Stimulated activated naive CD4-positive, alpha-beta T cell treated with Interleukin-2 at 50 U/mL for 16 hours (primary cell): ENCODE measurements at places on chromosomes 2 and 18.

GRCh38 chr2:228665232-228665631 is 483.7 kb upstream of the SPHKAP start:
- no peak for DNase-seq

DNA sequence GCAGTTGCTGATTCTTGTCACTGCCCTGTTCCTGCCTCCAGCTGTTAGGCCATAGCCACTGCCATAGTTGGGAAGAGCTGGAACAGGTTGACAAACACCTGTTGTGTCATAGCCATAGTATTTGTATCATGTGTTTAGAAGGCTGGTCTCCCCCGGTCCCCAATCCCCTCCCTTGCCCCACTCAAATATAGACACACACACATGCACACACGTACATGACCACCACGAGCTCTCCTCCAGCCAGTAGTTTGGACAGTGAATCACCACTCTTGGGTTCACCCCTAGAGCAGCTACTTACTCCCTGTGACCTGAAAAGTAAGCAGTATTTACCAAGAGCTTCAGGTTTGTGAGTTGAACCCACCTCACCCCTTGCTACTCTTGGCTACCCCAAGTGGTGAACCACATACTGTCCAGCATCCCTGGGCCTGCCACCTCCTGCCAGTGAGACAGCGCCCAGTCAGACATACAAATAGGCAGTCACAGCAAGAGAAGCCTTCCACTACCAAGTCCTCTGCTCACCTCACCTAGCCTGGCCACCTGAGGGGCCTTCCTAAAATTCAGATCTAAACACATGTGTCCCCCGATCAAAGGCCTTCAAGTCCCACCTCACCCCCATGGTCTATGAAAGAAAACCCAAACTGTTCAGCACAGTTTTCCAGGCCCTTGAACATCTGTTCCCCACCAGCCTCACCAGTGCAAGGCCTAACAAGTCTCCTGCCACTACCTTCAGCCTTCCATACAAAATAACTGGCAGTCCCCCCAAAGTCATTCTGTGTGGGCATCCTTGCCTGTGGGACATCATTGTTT is 7.1 kb downstream of the PCBP1 start:
- DNase-seq, result no peak

GRCh38 chr2:109210431-109211200 is 81.6 kb downstream of the SH3RF3 start:
- no peak for DNase-seq

DNA sequence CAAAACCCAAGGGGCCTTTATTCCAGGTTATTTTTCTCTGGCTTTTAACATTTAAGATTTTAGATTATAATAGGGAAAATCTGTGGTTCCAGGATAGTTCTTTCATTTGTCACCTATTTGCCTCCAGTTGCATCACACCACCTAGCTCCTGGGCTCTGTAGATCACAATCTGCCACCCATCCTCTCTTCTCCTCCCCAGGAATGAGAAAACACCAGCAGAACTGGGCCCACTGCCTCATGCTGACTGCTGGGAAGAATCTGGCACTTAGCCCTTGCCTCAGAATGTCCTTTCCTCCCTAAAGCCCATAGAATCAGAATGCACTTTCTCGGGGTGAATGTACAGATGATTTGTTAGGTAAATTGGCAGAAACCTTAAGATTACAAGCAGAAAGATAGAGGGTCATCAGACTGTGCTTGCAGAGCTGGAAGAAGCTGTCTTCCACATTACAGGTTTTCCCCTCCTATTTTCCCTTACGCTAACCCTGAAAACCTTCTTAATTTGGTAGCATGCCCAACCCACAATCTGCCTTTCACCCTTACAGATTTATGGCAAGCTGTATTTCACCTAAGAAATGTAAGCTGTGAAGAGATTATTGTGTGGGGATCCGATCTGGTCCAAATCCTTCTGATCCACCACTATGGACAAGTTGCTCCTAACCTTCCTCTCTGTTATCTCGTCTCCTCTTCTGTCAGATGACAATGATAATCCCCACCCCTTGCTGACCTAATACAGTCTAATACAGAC is 72.6 kb downstream of the LRRC30 start:
- no peak for DNase-seq

DNA sequence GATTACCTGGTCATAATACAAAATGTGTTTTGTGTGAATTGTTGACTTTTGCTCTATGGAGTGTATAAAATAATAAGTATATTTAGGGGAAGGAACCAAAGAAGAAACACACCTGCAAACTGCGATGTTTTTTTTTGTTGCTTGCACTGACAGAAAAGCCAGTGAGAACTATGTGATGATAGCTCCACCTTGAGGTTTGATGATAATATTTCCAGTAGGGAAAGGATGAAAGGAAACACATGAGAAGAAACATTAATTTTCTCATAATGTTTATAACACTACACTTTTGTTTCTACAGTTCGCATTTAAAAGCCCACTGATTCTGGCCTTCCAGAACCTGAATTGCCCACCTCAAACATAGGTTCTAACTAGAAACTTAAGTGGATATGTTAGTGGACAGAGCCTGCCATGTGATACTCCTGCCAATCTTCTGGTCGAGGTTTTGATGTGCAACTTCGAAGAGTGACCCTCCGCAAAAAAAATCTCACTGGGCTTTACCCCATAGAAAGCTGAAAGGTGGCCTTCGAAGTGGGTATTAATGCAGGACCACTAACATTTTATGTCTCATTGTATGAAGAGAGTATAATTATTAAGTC is 476.4 kb upstream of the SPHKAP start:
- no peak for DNase-seq

DNA sequence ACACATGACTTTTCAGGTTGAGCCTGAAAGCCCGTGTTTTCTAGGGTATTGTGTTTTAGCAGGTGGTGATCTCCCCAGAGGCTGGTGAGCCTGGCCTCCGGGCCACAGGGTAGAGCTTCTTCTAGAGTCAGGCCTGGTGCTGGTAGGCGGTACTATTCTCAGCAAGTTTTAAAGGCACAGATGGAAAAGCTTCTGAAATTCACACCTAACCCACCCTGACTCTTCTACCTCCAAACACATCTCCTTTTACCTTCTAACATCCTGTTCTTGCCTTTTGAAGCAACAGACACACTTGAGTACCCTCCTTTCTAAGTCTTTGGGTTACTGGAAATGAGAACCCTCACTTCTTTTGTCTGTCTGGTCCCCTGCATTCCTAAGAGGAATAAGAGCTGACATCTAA is 191.1 kb downstream of the SETBP1 start:
- no peak for DNase-seq

- DNase-seq, result no peak
Observed at GRCh38 chr18:35582899-35583558, 1.5 kb downstream of the GALNT1 start.

- DNase-seq, result no peak
Observed at GRCh38 chr2:31134480-31134879, 3.8 kb downstream of the GALNT14 start.

DNA sequence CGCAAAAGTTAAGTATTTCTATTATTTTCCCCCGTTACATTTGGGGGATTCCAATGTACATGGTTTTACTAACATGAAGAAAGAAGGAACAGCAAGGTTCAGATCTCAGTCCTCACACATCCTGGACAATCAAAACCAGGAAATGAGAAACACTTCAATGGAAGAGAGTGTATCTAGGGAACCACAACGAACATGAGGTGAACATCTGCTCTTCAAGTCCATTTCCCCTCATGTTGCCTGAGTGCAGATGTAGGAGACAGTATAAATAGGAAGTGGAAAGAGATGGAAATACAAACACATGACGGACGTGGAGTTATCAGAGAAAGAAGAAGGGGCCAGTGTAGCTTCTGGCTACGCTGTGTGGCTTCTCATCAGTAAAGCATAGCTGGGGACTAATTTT is 52.6 kb downstream of the CHN1 start:
- no peak for DNase-seq

DNA sequence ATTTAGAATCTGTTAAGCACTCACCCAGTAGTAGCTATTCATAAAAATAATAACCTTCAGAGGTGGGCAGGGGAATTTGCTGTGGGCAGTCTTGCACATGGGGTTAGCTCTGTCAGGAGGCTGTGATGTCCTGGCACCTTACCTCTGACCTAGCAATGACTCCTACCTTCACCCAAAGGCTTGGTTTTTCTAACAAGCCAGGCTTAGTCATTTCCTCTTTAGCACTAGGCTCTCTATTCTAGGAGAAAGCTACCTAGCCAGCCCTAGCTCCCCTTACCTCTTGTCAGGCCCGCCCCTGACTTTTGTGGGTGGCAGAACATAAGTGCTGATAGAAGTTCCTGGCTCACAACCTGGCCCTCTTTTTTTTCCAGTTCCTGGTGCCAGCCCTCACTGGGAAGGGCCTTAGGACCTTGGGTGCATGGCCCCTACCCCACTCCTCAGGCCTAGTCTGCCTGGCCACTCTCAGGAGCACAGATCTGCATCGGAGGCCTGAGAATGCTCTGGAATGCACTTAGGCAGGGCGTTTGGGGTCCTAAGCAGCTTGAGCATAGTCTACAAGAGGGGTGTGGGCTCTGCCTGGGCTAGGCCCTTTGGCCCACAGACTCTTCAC is 17.7 kb downstream of the CPLX4 start:
- DNase-seq, result no peak

DNA sequence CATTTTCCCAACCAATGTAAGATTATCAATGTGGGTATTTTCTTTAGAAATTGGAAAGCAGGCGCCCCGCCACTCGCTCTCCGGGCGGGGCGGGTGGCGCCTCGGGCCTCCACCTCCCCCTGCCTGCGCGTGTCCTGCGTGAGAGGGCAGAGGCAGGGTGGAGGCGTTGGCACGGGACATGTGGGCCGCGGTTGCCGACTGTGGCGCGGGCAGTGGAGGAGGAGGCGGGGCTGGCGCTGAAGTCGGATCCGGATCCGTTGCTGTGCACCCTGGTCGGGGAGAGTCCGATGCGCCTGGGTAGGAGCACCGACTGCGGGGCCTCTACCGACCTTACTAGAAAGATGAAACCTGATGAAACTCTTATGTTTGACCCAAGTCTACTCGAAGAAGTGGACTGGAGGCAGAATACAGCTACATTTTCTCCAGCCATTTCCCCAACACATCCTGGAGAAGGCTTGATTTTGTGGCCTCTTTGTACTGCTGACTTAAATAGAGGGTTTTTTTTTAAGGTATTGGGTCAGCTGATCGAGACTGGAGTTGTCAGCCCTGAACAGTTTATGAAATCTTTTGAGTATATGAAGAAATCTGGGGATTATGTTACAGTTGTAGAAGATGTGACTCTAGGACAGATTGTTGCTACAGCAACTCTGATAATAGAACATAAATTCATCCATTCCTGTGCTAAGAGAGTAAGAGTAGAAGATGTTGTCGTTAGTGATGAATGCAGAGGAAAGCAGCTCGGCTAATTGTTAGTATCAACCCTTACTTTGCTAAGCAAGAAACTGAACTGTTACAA is 37.9 kb downstream of the PMS1 start:
- DNase-seq, result no peak

GRCh38 chr2:179671043-179671981 is 190.1 kb downstream of the ZNF385B start:
- DNase-seq, result no peak

DNA sequence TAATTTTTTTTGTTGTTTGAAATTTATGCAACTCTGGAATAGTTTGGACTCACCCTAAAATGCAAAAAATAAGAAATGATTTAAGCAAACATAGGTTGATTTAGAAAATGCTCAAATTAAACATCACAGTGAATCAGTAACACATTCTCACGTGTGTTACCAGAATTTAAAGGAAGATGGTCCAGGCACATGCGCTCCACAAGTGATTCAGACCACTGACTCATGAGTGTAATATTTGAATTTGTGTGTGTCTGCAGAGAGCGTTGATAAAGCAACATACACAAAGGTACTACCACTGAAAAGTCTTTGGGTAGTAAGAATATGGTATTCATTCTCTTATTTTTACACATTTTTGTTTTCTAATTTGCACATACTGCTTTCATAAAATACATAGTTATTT is 7.9 kb downstream of the SS18 start:
- DNase-seq, result no peak

DNA sequence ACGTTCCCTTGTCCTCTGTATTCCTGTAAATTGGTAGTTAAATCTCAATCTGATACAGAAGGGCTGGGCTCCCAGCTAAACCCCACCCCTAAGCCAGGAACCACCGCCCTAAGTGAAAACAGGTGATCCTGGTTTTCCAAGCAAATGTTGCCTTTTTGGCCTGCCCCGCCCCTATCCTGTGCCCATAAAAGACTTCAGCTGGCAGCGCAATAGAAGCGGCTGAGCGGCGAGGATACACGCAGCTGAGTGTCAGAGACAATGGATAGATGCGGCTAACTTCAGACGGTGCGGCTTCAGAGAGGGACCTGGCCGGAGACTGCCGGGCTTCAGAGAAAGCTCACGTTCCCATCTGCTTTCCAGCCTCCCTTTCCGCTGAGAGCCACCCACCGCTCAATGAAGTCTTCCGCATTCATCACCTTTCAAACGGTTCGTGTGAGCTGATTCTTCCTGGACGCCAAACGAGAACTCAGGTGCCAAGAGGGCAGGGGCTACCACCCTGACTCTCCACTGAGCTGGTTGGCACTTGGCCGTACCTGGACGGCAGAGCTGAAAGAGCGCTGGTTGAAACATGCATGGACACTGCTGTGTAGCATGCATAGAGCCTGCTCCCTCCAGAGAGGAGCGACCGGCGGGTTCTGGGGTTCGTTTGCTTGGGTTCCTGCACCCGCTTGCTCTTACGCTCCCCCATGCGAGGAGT is 49.5 kb upstream of the POLE4 start:
- no peak for DNase-seq

GRCh38 chr2:60311524-60311923 is 241.9 kb downstream of the BCL11A start:
- no peak for DNase-seq

DNA sequence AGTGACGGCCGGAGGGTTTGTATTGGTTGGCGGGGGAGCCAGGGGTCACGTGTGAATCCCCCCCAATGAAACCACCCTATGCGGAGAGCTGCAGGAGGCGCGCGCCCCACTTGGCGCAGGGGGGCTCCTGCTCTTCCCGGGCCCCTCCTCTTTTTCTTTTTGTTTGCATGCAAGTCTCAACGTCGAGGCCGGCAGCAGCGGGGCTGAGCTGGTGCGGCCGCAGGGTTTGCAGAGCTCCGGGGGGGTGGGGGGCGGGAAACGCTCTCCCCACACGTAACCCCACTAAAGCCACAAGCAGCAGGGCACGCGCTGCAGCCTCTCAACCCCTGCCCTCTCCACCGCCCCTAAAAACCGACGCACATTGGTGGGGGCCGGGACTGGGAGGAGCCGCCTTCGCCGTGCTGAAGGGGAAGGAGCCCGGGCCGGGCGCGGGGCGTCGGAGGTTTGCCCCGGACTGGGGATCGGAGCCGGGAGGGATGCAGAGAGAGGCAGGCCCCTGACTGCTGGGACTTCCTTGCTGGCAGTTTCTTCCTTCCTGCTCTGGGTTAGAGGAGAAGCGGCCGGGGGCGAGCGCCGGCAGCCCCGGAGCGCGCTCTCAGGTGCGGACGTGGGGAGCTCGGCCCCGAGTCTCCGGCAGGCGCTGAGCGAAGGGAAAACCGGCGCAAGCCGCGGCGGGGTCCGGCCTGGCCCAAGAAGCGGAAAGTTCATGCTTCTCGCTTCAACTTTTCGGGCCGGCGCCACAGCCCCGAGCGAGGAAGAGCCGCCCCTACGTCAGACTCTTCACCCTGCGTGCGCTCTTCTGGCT is 864 bp downstream of the LBH start:
- DNase-seq, result peak; percentile 73

- DNase-seq, result no peak
Observed at GRCh38 chr18:25425024-25425423, 73.1 kb upstream of the ZNF521 start.
